ENCODE measurements at places on chromosomes 2 and 18. TPM values are rescaled to one million over a fixed set of nuclear protein-coding genes. Genes with fewer than 3 reads are reported as not detected.

The SP5 gene
- 2.8 TPM for polyA plus RNA-seq

The SERPINB7 gene
- polyA plus RNA-seq: not detected

The ANKRD62 gene
- not detected for polyA plus RNA-seq

The C18orf54 gene
- polyA plus RNA-seq: 1.4 TPM

The SPP2 gene
- polyA plus RNA-seq: not detected

The CTAGE1 gene
- not detected for polyA plus RNA-seq

The DSG1 gene
- not detected for polyA plus RNA-seq

The WNT10A gene
- 1.2 TPM for polyA plus RNA-seq

All from urinary bladder (tissue), 4 donors.